A549 treated with Mapracorat at 1 μM for 4 hours (cell line): ENCODE measurements at places on chromosomes 11 and 22. TPM values are rescaled to one million over a fixed set of nuclear protein-coding genes. Genes with fewer than 3 reads are reported as not detected.

Gene CDC42BPG
- total RNA-seq, result 0.93 to 2.0 TPM (median 1.5 TPM) in 5 replicates

Gene SIK3
- total RNA-seq, result 6.6 to 9.6 TPM (median 7.8 TPM) in 5 replicates

Gene GLYATL1
- not detected in 5 replicates for total RNA-seq

Gene GALNT18
- 23.6 to 32.1 TPM (median 26.3 TPM) in 5 replicates for total RNA-seq

Gene AIFM3
- total RNA-seq, result 1.7 to 4.4 TPM (median 3.0 TPM) in 5 replicates

Gene MS4A2
- not detected in 5 replicates for total RNA-seq

Gene OR5AN1
- not detected in 5 replicates for total RNA-seq
